ENCODE measurements at places on chromosomes 5 and 9.
A peak's percentile ranks its signal among the peaks of the same experiment; 100 is the strongest.

DNA sequence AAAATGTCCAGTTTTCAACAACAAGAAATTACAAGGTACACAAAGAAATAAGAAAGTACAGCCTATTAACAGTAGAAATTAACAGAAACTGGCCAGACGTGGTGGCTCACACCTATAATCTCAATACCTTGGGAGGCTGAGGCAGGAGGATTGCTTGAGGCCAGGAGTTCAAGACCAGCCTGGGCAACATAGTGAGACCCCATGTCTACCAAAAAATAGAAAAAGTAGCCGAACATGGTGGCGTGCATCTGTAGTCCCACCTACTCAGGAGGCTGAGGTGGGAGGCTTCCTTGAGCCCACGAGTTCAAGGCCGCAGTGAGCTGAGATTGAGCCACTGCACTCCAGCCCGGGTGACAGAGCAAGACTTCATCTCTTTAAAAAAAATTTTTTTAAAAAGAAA lies 41.5 kb upstream of the FSD1L start:
- no peak for DNase-seq

- peak; percentile 48 for DNase-seq
Observed at GRCh38 chr5:75023368-75024159, 28.8 kb downstream of the GCNT4 start.

DNA sequence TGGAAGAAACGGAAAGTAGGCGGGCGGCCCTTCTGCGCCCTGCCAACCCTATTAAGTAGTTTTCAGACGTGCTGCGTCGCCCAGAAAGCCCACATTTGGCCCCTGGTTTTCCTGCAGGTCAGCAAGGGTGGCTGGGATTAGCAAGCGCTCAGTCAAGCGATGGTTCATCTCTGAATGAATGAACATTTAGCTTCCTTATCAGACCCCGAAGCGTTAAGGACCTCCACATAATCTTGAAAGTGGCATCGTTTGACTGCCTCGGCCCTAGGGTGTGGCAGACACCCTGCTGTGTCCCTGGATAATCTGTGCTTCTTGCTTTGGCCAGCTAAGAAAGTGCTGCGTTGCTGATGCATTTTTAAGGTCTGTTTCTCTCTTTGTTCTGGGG lies 684 bp downstream of the TOR1B start:
- no peak for DNase-seq

DNA sequence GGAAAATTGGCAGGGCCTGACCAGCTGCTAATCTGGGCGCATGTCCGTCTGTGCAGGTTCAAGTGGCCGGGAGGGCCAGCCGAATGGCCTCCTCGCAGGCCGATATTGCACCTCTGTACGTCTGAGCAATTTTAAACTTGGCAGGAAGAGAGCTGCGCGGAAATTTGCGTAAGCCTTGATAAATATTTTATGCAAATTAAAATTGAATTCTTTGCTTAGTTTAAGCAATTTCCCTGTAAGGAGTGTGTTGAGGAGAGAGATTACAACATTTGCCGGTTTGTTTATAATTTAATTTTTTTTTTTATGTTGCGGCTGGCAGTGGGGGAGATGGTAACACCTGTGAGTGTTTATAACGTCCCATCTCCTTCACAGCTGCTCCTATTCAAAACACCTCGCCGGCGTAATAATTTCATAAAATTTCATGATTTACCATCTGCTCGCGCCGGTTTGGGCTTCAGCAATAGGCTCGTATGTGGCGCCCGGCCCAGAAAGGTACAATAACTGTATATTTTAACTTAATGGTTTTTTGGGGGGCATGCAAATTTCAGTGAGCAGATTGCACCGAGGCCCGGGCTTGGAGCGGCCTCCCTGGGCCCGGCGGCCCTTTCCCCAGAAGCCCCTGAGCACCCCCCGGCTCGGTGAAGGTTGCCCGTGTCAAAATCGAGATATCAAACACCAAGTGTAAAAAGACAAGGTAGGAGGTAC lies 269.4 kb upstream of the MVB12B start:
- no peak for DNase-seq

DNA sequence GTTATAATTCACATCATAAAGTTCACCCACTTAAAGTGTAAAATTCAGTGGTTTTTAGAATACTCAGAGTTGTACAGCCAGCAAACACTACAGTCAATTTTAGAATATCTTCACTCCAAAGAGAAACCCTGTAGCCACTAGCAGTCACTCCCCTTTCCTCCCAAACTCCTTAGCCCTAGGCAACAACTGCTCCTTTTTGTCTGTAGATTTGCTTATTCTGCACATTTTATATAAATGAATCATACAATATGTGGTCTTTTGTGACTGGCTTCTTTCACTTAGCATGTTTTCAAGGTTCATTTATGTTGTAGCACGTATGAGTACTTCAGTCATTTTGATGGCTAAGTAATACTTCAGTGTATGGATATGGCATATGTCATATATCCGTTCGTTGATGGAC lies 38.7 kb downstream of the TGFBR1 start:
- no peak for DNase-seq

GRCh38 chr9:20713172-20713571 lies 29.1 kb downstream of the FOCAD start:
- DNase-seq: no peak

DNA sequence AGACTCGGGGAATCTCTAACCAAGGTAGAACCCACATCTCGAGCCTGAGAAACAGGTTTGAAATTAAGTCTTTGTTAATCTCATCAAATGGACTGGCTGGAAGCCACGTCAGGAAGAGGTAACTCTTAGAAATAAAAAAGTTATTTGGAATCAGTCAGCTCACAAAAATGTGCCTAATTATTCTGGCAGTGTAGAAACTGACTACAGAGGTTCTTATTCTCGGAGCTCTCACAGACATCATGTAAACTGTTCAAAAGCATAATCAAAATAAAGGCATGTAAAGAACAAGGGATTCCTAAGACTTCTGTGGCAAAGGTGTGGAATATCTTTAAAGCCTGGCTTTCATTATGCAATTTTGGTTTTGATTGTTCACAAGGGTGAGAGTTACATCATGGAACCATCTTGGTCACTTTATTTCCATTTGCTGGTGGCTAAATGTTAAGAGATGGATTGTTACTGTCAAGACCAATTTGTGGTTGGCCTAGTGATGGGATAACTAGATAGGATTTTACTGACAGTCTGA lies 85.1 kb downstream of the OTULIN start:
- no peak for DNase-seq

GRCh38 chr9:35110327-35110761 lies 5.3 kb downstream of the ATOSB start:
- no peak for DNase-seq

- DNase-seq: no peak
Observed at GRCh38 chr5:111478266-111478665, 34.1 kb downstream of the STARD4 start.

DNA sequence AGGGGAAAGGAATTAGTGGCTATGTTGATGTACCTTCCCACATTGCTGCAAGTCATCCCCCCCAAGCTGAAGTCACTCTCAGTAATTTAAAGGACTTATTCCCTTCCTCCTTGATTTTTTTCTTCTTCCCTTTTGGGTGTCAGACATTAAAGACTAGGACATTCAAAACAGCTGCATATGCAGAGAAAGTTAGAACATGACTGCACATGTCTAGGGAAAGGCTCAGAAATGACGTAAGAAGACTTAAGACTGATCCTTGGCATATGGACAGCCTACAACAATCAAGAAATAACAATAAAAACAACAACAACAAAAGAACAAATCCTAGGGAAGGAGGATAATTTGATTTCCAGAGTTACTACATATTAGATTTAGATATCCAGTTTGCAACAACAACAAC lies 997.5 kb downstream of the TLE4 start:
- DNase-seq: no peak

GRCh38 chr9:126563556-126563955 lies 50.2 kb upstream of the LMX1B start:
- DNase-seq: no peak

- DNase-seq: no peak
Observed at GRCh38 chr9:72601615-72602014, 80.2 kb downstream of the TMC1 start.

GRCh38 chr5:164597293-164597900 lies 1092.0 kb downstream of the MAT2B start:
- no peak for DNase-seq

DNA sequence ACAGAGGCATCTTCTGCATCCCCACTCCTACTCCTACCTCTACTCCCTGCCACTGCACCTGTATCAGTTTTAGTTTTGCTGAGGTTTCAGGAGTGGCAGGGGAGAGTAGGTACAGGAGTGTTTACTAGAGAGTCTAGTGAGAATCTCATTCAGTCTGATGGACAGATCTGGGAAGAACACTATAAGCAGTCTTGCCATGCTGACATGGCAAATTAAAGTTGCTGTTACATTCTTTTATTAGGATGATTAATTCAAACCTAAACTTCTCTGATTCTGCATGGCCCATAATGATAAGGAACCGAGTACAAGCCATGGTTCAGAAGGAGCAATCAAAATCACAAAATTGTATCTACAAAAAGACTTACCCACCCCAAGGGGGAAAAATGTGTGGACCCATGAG lies 7.4 kb downstream of the ARSK start:
- DNase-seq: no peak

- DNase-seq: no peak
Observed at GRCh38 chr5:53490747-53491146, 10.3 kb downstream of the FST start.

GRCh38 chr5:177996660-177997318 lies 747 bp upstream of the PROP1 start:
- DNase-seq: no peak

DNA sequence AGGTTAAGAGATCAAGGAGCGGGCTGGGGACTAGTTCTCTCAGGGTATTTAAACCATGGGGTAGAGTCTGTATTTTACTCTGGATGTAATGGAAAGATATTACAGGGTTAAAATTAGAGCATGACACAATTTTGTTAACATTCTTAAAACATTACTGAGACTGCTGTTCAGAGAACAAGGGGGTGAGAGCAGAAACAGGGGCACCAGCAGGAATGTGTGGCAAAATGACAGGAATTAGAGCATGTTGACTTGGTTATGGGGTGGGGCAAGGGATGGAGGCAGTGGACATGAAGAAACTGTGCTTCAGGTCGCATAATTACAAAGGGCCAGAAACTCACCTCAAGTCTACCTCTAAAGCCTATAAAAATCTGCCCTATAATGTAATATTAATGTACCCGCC lies 75.0 kb downstream of the TMEM232 start:
- DNase-seq: no peak

DNA sequence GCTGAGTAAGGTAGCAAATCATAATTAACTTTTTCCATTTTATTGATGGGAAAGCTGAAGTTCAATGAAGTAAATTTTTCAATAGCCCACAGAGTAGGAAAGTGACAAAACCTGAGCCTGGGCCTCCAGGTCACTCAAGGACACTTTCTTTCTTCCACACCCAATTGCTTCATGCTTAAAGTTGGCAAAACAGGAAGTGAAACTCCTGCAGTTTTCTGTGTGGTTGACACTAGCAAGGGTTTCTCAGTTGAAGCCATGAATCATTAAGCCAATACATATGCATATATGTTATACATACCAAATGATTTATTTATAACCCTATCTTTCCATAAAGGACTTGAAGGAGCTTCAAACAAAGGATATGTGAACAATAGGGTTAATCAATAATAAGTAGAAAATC lies 13.9 kb downstream of the TLR4 start:
- DNase-seq: peak; percentile 14

DNA sequence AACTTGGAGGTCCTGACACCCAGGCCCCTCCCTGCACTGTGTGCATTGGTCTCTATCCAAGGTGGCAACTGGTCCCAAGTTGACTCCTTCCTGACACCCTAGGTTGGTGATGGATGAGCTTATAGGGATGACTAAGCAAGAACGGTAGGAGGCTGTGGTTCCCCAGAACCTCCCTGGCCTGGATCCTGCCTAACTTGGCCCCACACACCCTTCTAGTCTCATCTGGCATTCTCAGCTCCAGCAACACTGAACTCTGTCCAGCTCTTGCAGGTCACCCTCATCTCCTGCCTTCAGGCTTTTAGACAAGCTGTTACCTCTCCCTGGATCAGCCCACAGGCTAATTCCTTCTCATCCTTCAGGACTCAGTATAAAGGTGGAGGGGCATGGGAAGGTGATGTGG lies 16.5 kb downstream of the AQP3 start:
- no peak for DNase-seq

GRCh38 chr5:177496727-177497291 lies 595 bp downstream of the PDLIM7 start:
- DNase-seq: no peak

- no peak for DNase-seq
Observed at GRCh38 chr9:134375430-134376385, 49.5 kb downstream of the RXRA start.

DNA sequence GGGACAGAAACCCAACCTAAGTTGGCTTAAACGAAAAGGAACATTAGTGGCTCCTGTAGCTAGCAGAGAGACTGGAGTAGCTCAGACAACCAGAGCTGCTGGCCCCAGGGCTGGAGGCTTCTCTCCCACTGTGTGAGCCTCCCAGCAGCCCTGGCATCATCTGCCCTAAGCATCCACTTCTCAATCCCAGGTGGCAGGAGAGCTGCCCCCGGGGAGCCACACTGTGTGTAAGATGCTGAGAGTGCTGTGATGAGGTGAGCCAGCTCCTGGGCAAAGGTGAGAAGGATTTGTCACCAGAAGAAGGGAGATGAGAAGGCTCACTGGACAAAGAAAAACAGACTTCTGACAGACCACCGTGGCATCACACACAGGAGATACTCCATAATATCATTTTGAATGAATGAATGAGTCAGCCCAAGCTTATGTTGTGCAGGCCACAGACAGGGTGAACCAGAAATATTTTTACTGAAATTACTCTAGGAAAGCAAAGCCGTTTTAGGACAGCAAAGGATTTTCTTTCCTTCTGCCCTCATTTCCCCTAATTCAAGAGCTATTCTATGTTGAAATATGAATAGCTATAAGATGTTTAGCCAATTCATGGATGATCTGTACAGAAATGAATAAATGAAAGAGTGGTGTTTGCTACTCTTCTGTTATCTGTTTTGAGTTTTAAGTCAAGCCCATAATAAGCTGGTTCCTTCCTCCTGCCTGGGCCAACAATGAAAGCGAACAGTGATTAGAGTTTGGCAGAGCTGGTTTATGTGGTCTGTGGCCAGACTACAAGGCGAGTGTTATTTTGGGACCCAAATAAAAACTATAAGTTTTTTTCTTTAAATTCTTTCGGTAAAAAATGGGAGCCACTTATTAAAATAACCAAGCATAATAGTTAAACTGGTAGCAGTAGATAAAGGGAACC lies 57.4 kb upstream of the ECM2 start:
- DNase-seq: no peak

DNA sequence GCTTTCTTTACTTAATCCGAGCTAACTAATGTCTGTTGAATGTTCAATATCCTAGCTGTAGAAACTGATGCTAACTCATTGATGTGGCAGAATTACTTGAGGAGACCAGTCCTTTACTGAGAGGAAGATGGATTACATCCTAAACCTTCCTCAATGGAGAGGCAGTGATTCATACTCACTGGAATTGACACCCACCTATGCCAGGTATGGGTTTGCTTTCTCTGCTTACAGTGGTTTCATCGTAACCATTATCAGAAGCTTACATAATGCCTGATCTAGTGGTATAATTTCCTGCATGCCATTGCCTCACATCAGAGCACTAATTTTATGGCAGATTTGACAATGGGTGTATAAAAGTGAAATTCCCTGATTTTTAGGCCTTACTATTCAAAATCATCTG lies 384.7 kb downstream of the ANXA1 start:
- no peak for DNase-seq
